HT1080 (cell line): ENCODE measurements at places on chromosomes 5 and 9. TPM values are rescaled to one million over a fixed set of nuclear protein-coding genes. Genes with fewer than 3 reads are reported as not detected.
A peak's percentile ranks its signal among the peaks of the same experiment; 100 is the strongest.

The CPEB4 gene
- 11.1 and 12.8 TPM in 2 replicates for total RNA-seq

The C5orf58 gene
- total RNA-seq = 2.4 and 7.7 TPM in 2 replicates

The ANKRD34B gene
- not detected in 2 replicates for total RNA-seq

The MAP3K1 gene
- total RNA-seq = 4.4 and 5.1 TPM in 2 replicates

The SLC45A2 gene
- total RNA-seq = not detected in 2 replicates

The HRCT1 gene
- total RNA-seq = 2.4 and 3.2 TPM in 2 replicates

The SCGB3A2 gene
- not detected in 2 replicates for total RNA-seq

The IFNA17 gene
- total RNA-seq = not detected in 2 replicates

The TSSK1B gene
- total RNA-seq = not detected in 2 replicates

The CNOT6 gene
- 7.5 and 20.9 TPM in 2 replicates for total RNA-seq

The SLC6A3 gene
- not detected in 2 replicates for total RNA-seq

The EXOC3 gene
- 71.6 and 77.6 TPM in 2 replicates for total RNA-seq

- no peak for DNase-seq
Observed at GRCh38 chr9:84659313-84659712, 10.2 kb upstream of the NTRK2 start.

GRCh38 chr5:42872865-42873264 lies 61.2 kb upstream of the SELENOP start:
- DNase-seq = no peak

- no peak for DNase-seq
Observed at GRCh38 chr5:155106221-155106620, 92.7 kb downstream of the KIF4B start.

- DNase-seq = no peak
Observed at GRCh38 chr9:14173713-14174112, 140.2 kb downstream of the NFIB start.

GRCh38 chr9:11257992-11258391 lies 645.2 kb upstream of the PTPRD start:
- no peak for DNase-seq

DNA sequence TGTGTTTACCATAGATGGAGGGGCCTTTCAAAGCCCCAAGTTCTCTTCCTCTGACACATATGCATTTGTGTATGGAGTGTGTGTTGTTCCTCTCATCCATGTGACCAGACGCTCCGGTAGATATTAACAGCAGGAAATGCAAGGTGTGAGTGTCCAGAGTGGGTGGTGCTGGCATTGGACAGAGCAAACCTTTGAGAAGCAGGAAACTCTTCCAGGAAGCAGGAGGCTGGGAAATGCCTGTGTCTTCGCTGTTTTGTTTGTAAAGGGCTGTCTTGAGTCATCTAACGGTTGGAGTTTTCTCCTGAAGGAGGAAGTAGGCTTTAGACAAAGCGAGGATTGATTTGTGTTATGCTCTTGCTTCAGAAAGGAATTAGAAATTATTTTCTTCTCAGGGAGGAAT lies 370.9 kb downstream of the PLK2 start:
- peak; percentile 72 for DNase-seq

DNA sequence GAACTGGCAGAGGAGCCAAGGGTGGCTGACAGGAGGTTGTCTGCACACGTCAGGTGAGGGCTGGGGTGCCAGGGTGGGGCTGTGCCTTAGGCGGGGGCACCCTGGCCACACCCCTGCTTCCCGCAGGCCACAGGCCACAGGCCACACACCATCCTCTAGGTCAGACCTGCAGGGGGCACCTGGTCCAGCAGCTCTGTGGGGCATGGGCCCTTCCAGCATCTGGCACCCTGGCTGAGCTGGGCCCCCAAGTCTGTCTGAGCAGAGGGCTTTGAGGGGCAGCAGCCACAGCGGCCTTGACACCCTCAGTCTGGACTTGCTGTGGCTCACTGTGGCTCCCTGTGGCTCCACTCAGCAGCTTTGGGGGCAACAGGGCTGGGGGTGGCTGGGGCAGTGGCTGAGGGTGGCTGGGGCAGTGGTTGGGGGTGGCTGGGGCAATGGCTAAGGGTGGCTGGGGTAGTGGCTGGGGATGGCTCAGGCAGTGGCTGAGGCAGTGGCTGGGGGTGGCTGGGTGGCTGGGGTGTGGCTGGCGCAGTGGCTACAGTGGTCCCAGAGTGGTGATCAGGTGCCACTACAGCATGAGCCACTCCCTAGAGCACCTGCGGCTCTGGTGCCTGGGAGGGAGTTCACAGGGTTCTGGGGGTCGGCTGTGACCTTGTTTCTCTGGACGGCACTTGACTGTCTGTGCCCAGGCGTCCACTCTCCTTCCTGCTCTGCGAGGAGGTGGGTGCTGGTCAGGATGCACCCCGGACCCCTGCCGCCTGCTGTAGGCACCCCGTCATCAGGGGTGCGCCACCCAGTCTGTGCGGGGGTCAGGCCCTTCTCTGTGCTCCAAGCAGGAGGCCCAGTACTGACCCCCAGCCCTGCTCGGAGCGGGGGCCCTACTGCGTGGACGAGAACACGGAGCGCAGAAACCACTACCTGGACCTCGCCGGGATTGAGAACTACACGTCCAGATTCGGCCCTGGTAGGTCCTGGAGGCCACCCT lies 27.1 kb downstream of the NKD2 start:
- DNase-seq = no peak

DNA sequence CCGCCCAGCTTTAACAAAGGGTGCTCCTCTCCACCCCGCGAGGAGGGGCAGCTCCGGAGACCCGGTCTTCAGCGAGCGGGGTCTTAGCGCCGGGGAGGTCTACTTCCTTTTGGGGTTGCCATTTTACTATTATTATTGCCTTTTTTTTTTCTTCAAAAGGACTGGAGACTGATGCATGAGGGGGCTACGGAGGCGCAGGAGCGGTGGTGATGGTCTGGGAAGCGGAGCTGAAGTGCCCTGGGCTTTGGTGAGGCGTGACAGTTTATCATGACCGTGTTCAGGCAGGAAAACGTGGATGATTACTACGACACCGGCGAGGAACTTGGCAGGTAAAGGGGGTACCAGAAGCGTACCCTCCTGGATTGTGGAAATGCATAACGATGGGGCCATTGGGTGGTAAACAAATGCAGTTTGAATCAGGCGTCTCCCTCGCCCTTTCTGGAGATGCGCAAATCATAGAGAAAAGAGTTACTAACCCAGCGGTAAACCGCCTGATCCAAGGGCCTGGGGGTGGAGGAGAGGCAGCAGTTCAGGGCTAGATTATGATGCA lies 1.2 kb downstream of the DAPK1 start:
- DNase-seq = no peak

DNA sequence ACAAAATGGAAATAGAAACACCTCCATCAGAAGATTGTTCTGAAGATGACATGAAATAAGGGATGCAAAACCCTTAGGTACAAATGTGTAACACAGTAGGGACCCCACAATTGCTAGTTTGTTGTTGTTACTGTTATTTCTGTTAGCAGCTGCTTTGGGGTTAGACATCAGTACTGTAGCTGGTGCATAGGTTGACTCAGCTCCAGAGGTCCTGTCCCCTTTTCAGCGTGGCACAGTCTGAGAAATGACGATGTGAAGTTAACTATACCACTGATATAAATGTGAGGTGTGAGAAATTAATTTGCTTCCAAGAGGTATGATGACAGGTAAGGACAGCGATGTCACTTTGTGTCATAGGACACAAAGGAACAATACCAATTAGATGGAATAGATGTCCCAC lies 384.6 kb upstream of the KLF4 start:
- DNase-seq = no peak

GRCh38 chr9:94908583-94909249 lies 182.2 kb downstream of the AOPEP start:
- no peak for DNase-seq

DNA sequence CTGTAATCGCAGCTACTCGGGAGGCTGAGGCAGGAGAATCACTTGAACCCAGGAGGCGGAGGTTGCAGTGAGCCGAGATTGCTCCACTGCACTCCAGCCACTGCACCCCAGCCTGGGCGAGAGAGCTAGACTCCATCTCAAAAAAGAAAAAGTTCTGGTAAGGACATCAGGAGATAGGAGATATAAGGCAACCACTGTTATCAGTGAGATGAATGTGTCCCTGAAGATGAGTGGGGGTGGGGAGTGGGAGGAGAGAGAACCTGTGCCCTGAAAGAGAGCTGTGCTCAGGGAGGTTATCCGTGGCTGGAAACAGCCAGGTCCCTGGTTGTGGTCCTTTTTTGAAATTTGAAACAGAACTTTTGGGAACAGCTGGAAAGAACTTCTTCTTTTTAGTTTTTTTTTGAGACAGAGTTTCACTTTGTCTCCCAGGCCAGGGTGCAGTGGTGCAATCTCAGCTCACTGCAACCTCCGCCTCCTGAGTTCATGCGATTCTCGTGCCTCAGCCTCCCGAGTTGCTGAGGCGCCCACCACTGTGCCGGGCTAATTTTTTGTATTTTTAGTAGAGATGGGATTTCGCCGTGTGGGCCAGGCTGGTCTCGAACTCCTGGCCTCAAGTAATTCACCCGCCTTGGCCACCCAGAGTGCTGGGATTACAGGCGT lies 2.6 kb downstream of the PTPA start:
- no peak for DNase-seq

DNA sequence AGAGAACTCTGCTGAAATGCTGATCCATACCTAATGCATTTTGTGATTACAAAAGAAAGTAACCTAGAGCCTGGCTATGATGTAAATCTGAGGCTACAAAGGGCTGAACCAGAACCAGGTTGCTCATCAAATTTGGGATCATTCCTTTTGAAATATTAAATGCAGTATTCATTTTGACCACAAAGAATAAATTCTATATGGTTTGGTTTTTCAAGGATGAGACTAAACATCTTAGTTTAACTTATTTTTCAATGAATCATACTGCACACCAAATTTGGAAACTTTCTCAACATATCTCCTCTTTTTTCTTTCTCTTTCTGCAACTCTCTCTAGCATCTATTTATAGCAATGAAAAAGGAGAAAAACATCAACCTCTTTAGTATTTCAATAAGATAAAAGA lies 46.5 kb downstream of the CEMIP2 start:
- DNase-seq = no peak

DNA sequence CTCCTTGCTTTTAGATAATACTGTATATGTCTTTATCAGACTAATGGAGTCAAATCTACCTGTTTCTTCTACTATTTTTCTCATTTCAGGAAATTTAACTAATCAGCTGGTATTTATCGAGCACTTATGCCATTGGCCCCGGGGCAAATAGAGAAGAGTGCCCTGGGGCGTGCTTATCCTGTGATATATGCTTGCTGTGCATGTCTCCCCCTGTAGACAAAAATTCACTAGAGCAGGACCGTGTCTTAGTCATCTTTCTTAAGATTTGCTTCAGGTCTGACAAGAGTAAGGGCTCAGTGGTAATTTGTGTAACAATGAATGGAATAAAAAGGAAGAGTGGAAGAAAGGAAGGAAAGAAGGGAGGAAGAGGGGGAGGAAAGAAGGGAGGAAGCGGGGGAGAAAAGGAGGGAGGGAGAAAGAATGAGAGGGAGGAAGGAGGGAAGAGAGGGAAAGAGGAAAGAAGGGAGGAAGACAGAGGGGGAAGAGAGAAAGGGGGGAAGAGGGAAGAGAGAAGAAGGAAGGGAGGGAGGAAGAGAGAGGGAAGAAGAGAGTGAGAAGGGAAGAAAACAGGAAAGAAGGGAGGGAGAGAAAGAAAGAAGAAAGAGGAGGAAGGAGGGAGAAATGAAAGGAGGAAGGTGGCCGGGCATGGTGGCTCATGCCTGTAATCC lies 295.7 kb upstream of the PANK3 start:
- peak; percentile 19 for DNase-seq

GRCh38 chr5:75028090-75028489 lies 24.3 kb downstream of the GCNT4 start:
- no peak for DNase-seq

DNA sequence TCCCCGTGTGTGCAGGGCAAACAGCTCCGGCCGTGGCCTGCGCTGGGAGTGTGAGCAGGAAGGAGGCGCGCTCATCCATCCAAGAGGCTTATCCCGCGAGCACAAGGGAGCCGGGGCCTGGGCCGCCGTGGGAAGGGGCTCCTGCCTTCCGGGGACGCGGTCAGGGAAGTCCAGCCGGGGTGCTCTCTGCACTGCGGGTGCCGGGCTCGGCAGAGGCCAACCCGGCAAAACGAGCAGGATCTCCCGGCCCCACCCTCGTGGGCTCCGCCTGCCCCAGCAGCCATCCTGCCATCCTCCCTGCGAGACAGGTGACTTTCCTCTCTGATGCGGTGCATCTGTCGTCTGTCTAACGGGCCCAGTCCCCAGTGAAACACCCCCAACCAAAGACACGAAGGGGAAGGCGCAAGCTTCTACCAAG lies 244.2 kb downstream of the AUH start:
- no peak for DNase-seq

DNA sequence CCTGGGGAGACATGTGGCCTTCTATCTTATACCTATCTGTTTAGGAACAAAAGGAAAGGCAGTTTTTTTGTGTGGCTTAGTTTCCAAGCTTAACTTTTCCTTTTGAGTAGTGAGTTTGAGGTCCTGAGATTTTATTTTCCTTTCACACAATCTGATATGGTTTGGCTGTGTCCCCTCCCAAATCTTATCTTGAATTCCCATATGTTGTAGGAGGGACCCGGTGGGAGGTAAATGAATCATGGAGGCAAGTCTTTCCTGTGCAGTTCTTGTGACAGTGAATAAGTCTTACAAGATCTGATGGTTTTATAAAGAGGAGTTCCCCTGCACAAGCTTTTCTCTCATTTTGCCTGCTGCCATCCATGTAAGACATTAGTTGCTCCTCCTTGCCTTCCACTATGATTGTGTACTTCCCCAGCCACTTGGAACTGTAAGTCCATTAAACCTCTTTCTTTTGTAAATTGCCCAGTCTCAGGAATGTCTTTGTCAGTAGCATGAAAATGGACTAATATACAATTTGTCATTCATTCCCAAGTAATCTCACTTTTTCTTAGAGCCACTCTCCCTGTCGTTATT lies 4.7 kb upstream of the CLTB start:
- no peak for DNase-seq

DNA sequence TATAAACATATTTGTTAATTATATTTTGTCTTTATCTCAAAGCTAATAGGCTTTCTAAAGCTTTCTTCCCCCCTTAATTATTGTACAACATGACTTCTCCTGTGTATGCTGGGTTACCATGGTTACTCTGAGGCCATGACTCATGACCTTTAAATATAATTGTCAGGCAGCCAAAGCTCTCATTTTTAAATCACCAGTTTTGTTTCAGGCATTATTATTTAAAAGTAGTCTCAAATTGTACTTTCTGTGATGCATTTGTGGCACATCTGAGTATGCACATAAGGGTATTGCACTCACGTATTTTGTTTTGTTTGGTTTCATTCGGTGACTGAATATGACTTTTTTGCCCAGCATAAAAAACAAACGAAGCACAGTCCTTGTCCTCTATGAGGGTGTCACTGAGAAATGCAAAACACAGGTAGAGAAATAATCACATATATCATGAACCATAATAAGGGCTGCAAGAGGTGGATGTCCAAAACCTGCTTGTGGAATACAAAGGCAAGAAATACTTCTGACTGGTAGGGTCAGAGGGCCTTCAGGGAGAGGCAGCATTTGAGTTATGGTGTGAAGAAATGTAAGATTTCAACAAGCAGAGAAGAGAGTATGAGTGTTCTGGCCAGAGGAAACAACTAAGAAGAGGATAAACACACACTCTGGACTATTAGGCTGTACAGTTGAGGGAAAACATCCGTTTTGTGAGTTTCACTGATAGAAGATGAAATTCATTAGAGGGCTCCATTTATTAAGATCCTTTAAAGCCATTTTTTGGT lies 2.1 kb downstream of the CCDC192 start:
- DNase-seq = peak; percentile 60
